ENCODE measurements at places on chromosomes 16 and 17.

GRCh38 chr17:47717261-47717697, 15.8 kb upstream of the TBX21 start:
- DNase-seq: no peak

GRCh38 chr17:33055746-33056145, 64.1 kb downstream of the SPACA3 start:
- no peak for DNase-seq

DNA sequence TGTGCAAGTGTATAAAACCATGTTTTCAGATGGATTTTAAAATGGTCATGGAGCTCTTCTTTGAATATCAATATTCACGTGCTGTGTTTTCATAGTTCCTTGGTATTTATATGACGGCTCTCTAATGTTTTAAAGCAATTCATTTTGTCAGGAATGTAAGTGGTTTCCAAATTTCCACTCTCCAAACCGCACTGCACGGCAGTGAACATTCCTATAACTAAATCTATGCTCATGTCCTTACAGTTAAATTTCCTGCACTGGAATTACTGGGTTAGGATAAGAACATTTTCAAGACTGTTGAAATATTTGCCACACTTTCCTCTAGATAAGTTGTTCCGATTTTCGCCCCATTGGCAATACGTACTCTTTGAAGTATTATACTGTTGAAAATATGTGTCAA, 398.9 kb downstream of the PMP22 start:
- DNase-seq: no peak

DNA sequence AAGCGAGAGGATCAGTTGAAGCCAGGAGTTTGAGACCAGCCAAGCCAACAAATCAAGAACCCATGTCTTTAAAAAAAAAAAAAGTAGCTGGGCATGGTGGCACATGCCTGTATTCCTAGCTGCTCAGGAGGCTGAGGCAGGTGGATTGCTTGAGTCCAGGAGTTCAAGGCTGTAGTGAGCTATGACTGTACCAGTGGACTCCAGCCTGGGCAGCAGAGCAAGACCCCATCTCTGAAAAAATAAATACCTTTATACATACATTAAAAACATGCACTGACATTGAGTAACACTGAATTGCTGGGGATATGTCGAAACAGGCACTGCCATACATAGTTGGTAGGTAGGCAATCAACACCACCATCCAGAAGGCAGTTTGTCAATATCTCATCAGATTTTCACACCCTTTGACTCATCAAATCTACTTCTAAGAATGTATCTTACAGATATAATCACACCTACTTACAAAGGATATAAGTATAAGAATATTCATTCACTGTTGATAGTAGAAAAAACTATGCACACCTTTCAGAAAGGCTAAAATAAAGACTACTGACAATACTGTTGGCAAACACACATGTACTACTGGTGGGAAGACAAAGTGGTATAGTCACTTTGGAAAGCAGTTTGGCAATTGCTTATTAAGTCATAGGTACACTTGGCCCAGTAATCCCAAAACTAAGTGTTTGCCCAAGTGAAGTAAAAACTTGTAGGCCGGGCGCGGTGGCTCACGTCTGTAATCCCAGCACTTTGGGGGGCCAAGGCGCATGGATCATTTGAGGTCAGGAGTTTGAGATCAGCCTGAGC, 6.4 kb upstream of the CEP20 start:
- no peak for DNase-seq

DNA sequence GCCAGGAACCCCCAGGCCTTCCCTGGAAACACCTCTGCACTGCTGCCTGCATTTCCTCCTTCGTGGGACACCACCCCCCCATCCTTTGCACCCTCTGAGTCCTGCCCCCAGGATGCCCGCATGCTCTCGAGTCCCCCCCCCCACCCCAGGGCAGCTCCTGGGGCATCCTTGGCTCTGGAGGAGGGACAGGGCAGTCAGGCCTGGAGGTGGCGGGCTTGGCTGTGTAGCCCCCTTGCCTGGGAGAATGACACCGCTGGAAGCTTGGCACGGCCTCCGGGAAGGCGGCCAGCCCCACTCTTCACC, 98.9 kb upstream of the GSE1 start:
- no peak for DNase-seq

GRCh38 chr17:58091024-58091567, 7.9 kb downstream of the DYNLL2 start:
- no peak for DNase-seq

GRCh38 chr17:76657505-76658241, 14.1 kb upstream of the ST6GALNAC1 start:
- DNase-seq: no peak

Measured in amygdala (tissue), 56 donors.